ENCODE measurements at places on chromosomes 4 and X.

DNA sequence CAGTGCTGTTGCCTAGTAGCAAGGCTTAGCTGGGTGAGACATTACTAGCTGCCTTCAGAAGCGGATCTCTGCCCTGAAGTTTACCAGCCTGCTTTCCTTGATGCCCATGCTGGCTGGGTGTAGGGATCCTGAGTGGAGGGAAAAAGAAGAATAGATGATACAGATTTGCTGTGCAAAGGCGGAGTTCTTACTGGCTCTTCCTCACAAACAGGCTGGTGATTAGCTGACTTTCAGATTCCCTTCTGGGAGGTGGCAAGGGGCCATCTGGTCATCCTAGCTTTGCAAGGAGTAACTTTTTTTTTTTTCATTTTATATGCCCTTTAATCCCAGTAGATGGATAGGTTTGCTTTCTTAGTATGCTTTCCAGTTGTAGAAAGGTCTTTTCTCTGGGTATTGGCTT lies 44.8 kb downstream of the SMARCA5 start:
- no peak for DNase-seq

- no peak for DNase-seq
These were observed 570.9 kb upstream of the ZFP42 start for GRCh38 chr4:187424636-187425035.

GRCh38 chrX:16807976-16808542 lies 21.8 kb downstream of the TXLNG start:
- no peak for DNase-seq

GRCh38 chr4:47926667-47927258 lies 12.4 kb upstream of the NFXL1 start:
- DNase-seq: peak; percentile 75

DNA sequence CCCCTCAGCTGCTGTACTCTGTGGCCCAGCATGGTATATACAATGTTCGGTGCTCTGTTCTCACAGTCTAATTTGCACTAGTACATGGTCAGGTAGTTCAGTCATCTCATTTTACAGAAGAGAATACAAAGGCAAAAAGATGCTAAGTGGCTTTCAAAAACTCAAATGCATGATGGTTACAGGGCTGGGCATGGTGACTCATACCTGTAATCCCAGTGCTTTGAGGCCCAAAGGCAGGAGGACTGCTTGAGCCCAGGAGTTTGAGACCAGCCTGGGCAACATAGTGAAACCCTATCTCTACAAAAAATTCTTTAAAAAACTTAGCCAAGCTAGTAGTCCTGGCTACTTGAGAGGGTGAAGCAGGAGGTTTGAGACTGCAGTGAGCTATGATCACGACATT lies 210.5 kb upstream of the KIT start:
- DNase-seq: peak; percentile 7
